Stimulated activated CD8-positive, alpha-beta memory T cell treated with anti-CD3 and anti-CD28 coated beads, Interleukin-15, amount 100 ng/mL, for 24 hours (primary cell): ENCODE measurements at places on chromosomes 7 and 10.

GRCh38 chr7:124201768-124202349 lies 169.0 kb upstream of the TMEM229A start:
- DNase-seq, result no peak

GRCh38 chr10:11180228-11180627 lies 162.6 kb downstream of the CELF2 start:
- no peak for DNase-seq

DNA sequence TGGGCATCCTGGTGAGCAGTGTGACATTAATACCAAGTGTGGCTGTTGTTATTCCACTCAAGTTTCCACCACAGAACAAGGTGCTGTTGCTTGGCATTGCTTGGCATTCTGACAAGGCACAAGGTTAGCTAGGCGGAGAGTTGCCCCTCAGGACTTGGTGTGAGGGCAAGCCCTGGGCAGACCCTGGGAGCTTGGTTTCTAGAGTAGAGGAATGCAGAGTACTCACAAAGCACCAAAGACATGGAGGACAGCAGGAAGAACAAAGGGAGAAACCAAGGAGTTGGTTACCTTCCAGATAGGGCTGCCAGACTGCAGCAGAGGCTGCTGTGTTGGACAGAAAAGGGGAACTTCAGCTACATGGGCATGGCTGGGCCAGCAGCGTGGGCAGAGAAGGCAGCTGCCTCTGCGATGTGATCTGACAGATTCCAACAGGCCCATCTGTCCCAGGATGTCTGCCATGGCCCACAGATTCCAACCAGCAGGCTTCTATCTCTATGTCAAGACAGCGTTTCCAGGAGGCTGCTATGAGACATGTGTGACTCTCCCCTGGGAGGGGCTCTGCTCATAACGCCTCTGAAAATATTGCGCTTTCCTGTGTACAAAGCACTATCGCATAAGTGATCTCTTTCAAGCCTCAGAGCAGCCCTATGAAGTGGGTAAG lies 1.8 kb downstream of the GOLGA7B start:
- no peak for DNase-seq

DNA sequence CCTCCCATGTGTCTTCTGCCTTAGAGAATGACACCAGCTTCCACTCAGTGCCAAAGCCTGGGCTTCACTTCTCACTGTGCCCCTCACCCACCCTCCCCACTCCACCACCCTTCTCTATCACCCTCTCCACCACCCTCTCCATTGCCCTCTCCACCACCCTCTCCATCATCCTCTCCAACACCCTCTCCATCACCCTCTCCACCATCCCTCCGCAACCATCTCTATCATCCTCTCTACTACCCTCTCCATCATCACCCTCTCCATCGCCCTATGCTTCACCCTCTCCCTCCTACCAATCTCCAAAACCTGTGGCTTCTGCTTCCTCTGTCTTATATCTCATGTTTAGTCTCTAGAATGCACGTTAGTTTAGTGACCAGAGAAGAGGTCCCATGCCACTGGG lies 91.0 kb upstream of the TMEM72 start:
- DNase-seq, result no peak

DNA sequence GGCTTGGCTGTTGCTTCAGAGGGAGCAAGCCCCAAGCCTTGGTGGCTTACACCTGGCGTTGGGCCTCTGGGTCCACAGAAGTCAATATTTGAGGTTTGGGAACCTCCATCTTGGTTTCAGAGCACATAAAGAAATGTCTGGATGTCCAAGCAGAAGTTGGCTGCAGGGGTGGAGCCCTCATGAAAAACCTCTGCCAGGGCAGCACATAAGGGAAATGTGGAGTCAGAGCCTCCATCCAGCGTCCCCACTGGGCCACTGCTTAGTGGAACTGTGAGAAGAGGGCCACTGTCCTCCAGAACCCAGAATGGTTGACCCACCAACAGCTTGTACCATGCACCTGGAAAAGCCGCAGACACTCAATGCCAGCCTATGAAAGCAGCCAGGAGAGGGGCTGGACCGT lies 573.5 kb upstream of the ZWINT start:
- DNase-seq, result no peak

GRCh38 chr7:16571941-16572340 lies 45.3 kb downstream of the LRRC72 start:
- no peak for DNase-seq

DNA sequence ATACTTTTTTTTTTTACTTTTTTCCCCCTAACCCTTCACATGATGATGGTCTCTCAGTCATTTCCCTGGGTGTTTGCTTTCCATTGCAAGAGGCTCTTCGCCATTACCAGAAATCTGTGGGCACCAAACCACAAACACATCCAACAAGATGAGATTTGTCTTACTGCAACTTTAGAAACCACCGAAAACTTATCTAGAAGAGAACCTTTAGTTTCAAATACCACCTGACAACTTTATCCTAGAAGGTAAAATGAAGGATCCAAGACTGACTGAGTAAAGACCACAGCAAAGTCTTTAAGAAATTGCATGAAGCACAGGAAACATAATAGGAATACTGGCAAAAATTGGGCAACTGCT lies 363.3 kb upstream of the MBL2 start:
- no peak for DNase-seq

- DNase-seq, result no peak
Measured at GRCh38 chr7:141915565-141915964, 634 bp upstream of the OR9A4 start.

- DNase-seq, result no peak
Measured at GRCh38 chr10:28250782-28251181, 52.1 kb downstream of the MPP7 start.

- no peak for DNase-seq
Measured at GRCh38 chr10:95363303-95363912, 72.6 kb upstream of the PDLIM1 start.

GRCh38 chr10:117590101-117590875 lies 47.7 kb downstream of the EMX2 start:
- no peak for DNase-seq
